NCI-H2171 (cell line): ENCODE measurements at places on chromosomes 1 and 21.

- DNase-seq, result no peak
Measured at GRCh38 chr1:15454256-15454655, 2.3 kb upstream of the CELA2A start.

GRCh38 chr1:114627107-114627506 is 42.7 kb downstream of the DENND2C start:
- DNase-seq, result no peak

GRCh38 chr1:234372011-234372757 is 1.1 kb upstream of the COA6 start:
- DNase-seq, result no peak

DNA sequence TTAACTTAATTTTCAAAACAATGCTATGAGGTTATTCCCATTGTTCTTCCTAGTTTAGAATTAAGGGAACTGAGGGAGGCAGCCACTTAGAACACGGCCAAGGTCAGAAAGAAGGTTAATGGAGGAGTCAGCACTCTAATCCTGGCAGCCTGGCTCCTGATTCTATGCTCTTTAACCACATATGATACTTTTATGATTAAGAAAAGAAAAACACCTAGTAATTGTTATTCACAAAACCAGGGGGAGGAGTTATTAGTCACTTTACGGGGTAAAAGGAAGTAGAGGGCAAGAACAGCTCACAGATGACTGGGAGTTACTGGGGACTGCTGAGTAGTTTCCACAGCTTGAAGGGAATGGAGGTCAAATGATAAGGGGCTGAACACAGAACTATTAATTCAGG is 38.6 kb downstream of the GADD45A start:
- DNase-seq, result no peak

- no peak for DNase-seq
Measured at GRCh38 chr1:84682047-84682446, 8.2 kb downstream of the SSX2IP start.

- no peak for DNase-seq
Measured at GRCh38 chr1:13432251-13432650, 22.0 kb downstream of the PRAMEF20 start.

GRCh38 chr1:118989006-118989815 is 1.1 kb upstream of the TBX15 start:
- no peak for DNase-seq

DNA sequence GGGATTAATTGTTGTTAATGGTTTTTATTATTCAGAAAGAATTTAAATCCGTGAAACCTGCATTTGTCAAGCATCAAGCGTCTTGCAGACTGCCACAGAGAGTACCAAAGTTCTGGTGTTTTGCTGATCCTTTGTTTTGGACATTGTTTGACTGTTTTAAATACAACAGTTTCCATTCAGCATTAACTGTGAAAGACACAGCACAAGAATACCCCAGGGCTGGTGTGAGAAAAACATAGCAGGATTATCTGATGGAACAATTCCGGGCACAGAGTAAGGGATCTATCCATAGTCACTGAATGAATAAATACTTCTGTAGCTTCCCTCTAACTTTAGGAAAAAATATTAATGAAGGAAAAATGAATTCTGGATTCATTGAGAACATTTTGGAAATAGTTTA is 202.3 kb downstream of the LTN1 start:
- DNase-seq, result no peak

GRCh38 chr1:44208226-44208625 is 5.0 kb upstream of the DMAP1 start:
- DNase-seq, result no peak

DNA sequence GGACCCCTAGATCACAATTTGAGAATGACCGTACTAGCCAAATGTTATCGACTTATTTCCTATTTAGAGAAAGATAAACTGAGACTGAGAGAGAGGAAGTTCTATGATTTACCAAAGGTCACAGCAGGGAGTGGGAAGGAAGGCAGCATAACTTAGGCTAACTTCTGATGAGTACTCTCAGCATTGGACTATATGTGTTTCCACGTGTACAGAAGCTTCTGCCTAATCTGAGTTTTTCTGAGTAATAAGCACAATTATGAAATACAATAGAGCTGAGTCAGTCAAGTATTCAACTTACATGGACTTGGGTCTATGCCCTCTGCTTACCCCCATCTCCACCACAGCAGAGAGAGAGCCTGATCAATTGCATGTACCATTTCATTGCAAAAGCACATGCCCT is 88.1 kb upstream of the HIVEP3 start:
- DNase-seq, result no peak

GRCh38 chr21:34192646-34193285 is 119.4 kb downstream of the MRPS6 start:
- no peak for DNase-seq

GRCh38 chr1:68717330-68717729 is 220.4 kb upstream of the DEPDC1 start:
- DNase-seq, result no peak

GRCh38 chr1:226786550-226786949 is 47.5 kb upstream of the ITPKB start:
- DNase-seq, result no peak

GRCh38 chr1:51714374-51715019 is 97.6 kb downstream of the OSBPL9 start:
- no peak for DNase-seq

DNA sequence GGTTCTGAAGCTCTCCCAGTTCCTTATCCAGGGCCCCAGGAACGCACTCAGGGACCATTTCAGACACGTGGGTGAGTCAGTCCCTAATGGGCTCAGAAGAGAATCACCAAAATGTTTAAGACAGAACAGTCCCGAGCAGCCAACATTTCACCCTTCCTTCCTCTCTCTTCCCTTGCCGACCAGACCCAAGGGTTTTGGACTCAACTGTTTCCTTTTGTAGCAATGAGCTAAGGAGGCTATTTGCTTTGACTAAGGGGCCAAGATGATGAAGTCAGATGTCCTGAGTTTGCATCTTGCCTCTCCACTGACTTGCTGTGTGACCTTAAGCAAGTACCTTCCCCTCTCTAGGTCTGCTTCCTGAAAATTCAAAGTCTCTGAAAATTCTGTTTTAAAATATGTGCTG is 472.3 kb upstream of the VAMP3 start:
- no peak for DNase-seq

GRCh38 chr1:184486761-184487445 is 100.1 kb downstream of the C1orf21 start:
- no peak for DNase-seq
